Stimulated activated CD4-positive, alpha-beta T cell treated with anti-CD3 and anti-CD28 coated beads, Interleukin-15, amount 100 ng/mL, for 1 hour (primary cell): ENCODE measurements at places on chromosomes 11 and 22.

- DNase-seq: no peak
Observed at GRCh38 chr22:44952863-44953746, 56.7 kb downstream of the PHF21B start.

- DNase-seq: no peak
Observed at GRCh38 chr22:29848111-29848510, 10.0 kb upstream of the ASCC2 start.

GRCh38 chr11:34262531-34263081, 95.2 kb downstream of the ABTB2 start:
- no peak for DNase-seq

DNA sequence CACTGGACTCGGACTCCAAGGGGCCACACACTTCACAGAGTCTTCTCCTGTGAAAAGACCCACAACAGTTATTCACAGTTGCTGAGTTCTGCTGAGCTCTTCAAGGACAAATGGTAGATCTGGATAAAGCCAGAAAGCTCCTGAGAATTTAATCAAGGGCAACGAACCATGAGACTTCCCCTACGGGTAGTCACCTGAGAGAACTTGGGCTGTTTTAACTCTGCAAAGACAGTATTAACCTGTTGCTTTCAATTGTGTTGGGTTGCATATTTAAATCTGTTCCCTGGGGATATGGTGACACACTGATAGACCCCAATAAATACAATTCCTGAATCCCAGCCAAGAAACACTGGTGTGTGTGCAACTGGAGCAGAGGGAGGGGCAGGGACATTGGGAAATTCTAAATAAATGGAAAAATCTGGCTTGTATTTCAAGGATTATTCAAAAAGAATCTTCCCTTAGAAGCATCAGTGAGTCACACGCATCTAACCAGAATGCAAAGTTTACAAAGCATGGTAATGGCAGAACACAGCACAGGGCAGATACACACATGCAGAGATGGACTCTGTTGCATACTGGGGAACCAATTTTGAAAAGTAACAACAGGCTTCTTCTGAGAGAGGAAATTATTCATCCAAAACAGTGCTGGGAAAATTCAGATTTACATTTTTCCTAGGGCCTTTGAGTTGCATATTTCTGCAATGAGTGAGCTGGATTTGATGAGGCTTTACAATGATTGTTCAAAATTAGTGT, 4.0 kb downstream of the KCNJ1 start:
- DNase-seq: no peak

DNA sequence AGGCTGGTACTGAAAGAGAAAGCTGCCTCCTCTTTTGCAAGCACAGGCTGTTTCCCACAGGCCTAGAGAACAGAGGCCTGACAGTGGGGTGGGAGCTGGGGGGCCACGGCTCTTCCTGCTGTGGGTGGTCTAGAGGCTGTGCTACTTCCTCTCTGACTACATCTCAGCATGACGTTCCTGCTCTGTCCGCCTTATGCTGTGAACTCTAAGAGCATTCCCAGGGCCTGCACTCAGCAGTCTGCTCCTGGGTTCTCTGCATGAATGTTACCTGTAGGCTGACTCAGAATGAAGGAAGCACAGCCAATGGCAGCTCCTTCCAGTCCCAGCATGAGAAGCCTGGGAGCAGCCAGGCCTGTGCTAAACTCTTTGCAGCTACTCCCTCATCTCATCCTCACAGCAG, 534.3 kb downstream of the NTM start:
- no peak for DNase-seq

DNA sequence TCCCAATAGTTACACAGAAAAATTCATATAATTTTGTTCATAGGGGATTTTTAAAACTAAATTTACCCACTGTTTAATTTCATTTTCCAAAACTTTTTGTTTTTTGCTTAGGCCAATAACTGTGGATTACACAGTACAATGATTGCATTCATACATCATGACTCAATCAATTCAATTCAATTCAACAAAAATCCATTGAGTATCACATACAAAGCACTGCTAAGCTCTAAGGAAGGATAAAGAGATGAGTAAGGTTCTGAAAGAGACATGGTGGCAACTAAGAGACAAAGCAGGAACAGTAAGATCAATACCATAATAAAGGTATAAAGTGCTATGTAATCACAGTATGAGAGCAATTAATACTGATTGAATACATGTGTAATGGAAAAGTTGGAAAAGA, 9.4 kb upstream of the LAYN start:
- DNase-seq: no peak

- DNase-seq: no peak
Observed at GRCh38 chr11:121515335-121515671, 62.5 kb upstream of the SORL1-AS1 start.

DNA sequence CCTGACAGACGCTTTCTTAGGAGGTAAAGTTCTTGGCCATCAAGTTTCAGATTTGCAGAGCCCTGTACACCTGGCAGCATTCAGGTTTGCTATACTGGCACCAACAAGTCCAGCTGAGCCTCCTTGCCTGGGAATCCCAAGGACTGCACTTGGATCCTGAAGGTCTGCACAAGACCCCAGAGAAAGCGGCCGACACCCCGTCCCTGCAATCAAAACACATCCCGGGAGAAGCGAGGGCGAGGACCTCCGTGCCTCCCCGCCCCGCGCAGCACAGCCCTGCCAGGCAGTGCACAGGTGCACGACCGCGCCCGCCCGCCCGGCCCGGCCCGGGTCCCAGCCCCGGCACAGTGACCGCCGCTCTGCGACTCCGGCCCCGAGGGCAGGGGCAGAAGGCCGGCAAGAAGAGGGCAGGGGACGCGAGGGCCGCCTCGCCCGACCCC, 559 bp downstream of the MRTFA start:
- no peak for DNase-seq

GRCh38 chr11:29124470-29124869, 892.4 kb downstream of the KCNA4 start:
- DNase-seq: no peak

- no peak for DNase-seq
Observed at GRCh38 chr11:112404112-112404511, 143.5 kb upstream of the PLET1 start.

DNA sequence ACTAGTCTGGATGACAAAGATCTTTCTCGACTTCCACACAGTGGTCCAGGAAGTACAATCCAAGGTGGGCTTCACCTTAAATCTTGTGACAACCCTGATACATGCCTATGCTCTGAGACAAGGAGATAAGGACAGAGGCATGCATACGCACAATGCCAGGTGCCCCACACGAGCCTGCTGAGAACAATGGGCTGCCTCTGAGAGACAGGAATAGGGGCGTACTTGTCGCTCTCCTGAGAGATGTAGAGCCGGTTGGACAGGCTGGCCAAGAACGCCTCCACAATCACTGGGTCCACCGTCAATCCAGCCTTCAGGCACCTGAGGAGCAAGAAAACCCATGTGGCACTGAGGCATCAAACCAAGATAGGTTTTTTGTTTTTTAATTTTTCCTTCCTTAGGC, 25.5 kb downstream of the SERPIND1 start:
- no peak for DNase-seq

- DNase-seq: no peak
Observed at GRCh38 chr11:103257360-103257759, 148.1 kb downstream of the DYNC2H1 start.

DNA sequence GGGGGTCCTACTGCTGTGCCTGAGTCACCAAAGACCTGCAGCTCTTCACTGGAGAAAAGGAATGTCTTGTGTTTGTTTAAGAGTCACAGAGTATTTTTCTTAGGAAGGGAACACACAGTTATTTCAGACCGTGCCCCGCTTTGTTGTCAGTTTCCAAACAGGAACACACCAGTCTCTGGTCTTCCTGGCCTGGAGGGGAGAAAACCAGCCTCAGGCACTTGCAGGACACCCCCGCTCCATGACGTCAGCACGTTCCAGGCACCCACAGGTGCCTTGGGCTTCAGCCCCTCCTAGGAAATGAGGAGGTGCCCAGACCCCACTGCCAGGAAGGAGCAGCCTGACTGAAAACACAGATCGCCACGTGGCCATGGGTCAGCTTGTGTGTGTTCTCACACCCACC, 5.4 kb downstream of the DEAF1 start:
- no peak for DNase-seq

GRCh38 chr11:3755151-3755550, 42.2 kb downstream of the NUP98 start:
- DNase-seq: no peak

DNA sequence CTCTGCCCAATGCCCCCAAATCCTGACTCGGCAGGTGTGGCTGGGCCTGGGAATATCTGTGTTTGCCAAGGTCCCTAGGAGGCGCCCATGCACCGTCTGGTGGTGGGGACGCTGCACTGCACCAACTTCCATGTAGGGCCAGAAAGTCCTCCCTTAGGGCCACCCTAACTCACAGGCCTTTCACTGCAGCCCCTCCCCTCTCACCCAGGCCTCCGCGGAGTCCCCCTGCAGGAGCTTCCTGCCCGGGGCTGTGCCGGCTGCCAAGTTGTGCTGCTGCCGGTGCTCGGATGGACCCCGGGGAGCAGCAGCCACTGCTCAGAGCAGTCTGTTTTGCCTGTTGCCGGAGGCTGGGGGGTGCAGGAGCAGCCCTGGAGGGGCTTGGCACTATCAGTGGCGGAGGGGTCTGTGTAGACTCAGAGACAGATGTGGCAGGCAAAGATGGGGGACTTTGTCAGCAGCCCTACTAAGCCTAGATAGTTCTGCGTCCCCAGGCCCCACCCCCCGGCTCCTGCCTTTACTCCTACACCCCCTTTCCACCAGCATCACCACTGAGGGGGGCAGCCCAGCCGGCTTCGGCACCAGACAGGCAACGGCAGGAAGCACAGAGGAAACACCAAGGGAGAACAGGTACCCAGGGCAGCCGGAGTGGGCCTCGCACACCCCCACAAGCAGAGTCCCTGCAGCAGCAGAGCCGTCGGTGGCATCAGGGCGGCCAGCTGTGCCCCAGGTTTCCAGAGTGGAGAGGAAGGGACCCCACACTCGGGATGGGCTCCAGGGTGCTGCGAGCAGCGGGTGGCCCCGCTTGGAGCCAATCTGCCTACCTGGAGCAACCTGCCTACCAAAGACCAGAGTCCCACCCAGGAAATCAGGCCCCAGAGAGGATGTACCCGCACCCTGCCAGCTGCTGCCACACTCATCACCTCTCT, 124.3 kb downstream of the TRIM29 start:
- no peak for DNase-seq

GRCh38 chr11:28318871-28319270, 210.7 kb downstream of the METTL15 start:
- DNase-seq: no peak

- DNase-seq: no peak
Observed at GRCh38 chr22:31103111-31103510, 4.3 kb downstream of the SELENOM start.

GRCh38 chr11:74734559-74734925, 3.3 kb upstream of the CHRDL2 start:
- no peak for DNase-seq

- DNase-seq: no peak
Observed at GRCh38 chr11:119479685-119480275, 56.8 kb upstream of the THY1 start.

DNA sequence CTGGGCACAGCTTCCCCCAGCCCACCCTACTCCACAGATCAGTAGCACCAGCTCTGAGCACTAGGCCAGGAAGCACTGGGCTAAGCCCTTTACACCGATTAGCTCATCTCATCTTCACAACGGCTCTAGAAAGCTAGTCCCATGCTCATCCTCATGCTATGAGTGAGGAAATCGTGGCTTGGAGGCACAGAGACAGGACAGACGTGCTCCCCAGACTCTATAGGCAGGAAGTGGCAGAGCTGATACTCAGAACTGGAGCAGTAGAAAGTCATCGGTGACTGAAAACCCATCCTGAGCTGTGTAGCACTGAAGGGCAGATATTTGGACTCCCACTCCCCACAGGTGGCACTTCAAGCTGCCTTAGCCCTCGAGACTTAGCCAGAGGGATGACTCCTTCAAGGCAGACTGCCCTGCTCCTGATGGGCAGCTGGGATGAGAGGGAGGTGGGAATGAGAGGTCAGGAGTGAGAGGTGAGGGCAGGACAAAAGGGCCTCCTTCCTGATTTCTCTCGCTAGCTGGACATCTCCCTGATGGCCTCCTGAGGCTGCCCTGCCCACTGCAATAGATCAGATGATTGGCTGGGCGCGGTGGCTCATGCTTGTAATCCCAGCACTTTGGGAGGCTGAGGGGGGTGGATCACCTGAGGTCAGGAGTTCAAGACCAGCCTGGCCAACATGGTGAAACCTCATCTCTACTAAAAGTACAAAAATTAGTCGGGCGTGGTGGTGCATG, 9.7 kb downstream of the CD5 start:
- no peak for DNase-seq

- no peak for DNase-seq
Observed at GRCh38 chr11:77783025-77783424, 37.5 kb downstream of the RSF1 start.

GRCh38 chr11:29656597-29656996, 360.2 kb downstream of the KCNA4 start:
- no peak for DNase-seq

DNA sequence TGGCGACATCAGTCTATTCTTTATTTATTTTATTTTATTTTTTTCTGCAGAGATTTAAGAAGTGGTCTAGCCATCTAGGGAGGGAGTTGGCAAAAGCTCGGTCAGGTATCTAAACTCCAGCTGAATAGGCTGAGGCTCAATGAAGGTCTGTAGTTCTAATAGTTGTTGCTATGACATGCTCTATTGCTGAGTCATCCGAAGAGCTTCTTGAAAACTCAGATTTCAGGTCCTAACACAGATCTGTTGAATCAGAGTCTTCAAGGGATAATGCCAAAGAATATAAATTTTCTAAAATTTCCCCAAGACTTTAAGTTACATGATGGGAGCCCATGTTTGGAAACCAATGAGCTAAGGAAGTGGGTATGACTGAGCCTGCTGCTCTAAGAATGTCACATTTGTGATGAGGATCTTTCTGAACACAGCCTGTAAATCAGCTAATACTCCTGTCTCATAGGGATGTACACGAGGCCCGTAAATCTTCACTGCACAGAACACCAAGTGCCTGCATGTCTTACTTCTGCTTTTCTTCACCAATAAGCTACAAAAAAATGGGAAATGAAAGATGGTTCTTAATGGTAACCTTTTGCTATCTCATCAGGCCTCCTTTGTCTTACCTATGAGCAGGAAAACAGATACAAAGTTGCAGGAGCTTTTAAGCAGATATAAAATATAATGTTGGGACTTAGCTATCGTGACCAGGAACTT, 901.4 kb upstream of the API5 start:
- DNase-seq: no peak

DNA sequence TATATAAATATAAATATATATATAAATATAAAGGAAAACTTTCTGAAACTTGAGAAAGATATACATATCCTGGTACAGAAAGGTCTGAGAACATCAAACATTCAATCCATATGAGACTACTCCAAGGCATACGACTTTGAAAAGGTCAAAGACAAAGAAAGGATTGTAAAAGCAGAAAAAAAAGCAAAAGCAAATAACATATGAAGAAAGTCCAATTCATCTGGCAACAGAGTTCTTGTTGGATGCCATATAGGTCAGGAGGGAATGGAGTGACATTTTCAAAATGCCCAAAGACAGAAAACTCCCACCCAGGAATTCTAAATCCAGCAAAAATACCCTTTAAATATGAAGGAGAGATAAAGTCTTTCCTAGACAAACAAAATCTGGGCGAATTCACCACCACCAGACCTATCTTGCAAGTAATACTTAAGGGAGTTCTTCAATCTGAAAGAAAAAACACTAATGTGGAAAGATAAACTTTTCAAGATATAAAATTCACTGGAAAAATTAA, 42.3 kb upstream of the MRPL17 start:
- no peak for DNase-seq
